ENCODE measurements at places on chromosomes 5 and 9.

DNA sequence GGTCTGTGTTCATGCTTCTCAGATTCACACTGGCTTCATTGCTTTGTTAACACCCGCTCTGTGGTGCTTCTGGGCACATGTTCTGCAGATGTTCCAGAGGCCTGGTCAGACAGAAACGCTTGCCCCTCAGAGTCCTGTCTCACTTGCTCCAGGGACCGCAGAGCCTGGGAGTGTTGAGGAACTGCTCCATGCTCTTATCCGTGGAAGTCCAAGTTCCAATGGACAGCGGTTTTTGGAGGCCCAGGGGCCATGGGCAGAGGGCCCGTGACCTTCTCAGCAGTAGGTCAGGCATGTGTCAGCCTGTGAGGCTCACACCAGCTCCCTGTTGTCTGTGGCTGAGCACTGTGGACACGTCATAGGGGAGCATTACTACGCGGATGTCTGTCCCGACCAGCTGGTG lies 364.7 kb upstream of the IRX1 start:
- no peak for DNase-seq

DNA sequence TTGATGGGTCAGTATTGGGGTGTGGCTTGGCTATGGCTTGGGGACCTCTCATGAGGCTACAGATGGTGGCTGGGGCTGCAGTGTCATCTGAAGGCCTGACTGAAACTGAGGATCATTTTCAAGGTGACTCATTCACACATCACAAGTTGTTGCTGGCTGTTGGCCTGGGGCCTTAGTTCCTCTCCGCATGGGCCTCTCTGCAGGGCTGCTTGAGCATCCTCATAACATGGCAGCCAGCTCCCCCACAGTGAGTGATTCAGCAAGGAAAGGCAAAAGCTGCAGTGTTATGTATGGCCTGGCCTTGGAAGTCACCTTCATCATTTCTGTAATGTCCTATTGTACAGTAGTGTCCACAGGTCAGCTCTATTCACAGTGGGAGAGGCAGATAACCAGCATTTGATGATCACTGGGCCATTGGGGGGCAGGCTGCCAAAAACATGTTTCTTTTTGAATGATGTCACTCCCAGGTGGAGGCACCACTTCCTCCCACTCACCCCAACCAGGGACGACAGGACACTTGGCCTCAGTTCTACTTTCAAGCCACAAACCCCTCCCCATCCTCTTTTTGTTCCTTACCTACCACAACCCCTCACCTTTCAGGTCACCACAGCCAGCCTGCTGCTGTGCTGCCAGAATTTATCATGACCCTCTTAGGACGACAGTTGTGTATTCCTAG lies 14.4 kb downstream of the FGD3 start:
- DNase-seq: no peak

- DNase-seq: no peak
These were observed 127.5 kb upstream of the POU5F2 start for GRCh38 chr5:93868851-93869250.

GRCh38 chr5:55188656-55189540 lies 15.9 kb upstream of the CDC20B start:
- DNase-seq: no peak

- DNase-seq: no peak
These were observed 21.1 kb downstream of the ERCC6L2 start for GRCh38 chr9:95896580-95896979.

GRCh38 chr5:128082551-128083032 lies 974 bp upstream of the SLC12A2 start:
- DNase-seq: no peak

GRCh38 chr9:111063332-111063731 lies 25.1 kb upstream of the LPAR1 start:
- no peak for DNase-seq

DNA sequence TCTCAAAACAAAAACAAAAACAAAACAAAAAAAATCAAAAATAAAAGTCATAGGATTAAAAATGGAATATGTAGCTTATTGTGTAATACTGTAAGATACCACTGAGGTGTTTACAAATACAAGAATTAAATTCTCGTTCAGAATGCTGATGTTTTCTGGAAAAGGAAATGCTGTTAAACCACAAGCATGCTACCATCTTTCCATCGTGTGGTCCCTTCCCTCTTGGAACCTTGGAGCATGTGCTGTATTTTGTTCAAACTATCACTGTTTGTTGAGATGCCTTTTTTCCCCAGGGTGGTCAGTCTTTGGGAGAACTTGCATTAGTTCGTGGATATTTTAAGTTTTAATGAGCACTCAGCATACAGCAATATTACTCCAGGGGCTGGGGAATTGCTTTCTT lies 39.7 kb downstream of the SUB1 start:
- DNase-seq: no peak

GRCh38 chr9:122372856-122373845 lies 2.3 kb downstream of the PTGS1 start:
- DNase-seq: no peak

DNA sequence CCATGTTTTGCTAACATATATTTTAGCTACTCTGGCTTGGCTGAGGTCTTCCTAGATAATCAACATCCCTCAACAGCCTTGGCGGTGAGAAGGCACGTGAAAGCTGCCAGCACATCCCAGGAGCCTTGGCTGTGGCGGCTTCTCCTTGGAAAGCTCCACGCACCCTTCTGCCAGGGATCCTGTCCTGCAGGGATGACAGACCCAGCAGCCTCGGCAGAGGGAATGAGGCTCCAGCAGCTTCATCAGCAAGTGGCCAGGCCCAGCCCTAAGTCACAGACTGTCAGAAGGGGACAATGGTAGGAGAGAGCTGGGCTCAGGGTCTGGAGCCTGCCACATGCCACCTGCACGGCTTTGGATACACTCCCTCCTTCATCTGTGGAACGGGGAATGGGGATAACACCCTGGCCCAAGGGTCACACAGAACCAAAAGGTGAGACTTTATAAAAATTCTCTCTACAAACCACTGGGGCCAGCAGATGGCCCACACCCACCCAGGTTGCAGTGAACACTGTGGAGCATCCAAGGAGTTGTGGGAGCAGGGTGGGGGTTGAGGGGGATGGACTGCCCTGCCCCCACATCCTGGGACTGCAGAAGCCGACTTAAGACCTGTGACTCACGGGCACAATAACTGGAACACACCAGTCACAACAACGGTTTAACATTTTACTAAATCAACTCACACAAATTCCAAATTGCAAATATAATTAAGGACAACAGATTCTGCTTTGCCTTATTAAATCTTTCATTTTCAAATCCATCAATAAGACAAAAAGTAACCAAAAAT lies 65.1 kb downstream of the MACROH2A1 start:
- no peak for DNase-seq

GRCh38 chr5:103033696-103034095 lies 86.2 kb downstream of the GIN1 start:
- DNase-seq: no peak

- no peak for DNase-seq
These were observed 28.6 kb upstream of the IL7R start for GRCh38 chr5:35828082-35828598.

GRCh38 chr5:141149812-141150211 lies at the start of gene PCDHB6:
Gene PCDHB6 (plus strand): TSS chr5:141150057. CDS start chr5:141150258, 201 bp downstream.
- no peak for DNase-seq

- DNase-seq: no peak
These were observed 203.9 kb downstream of the RAB3C start for GRCh38 chr5:58786711-58787303.

DNA sequence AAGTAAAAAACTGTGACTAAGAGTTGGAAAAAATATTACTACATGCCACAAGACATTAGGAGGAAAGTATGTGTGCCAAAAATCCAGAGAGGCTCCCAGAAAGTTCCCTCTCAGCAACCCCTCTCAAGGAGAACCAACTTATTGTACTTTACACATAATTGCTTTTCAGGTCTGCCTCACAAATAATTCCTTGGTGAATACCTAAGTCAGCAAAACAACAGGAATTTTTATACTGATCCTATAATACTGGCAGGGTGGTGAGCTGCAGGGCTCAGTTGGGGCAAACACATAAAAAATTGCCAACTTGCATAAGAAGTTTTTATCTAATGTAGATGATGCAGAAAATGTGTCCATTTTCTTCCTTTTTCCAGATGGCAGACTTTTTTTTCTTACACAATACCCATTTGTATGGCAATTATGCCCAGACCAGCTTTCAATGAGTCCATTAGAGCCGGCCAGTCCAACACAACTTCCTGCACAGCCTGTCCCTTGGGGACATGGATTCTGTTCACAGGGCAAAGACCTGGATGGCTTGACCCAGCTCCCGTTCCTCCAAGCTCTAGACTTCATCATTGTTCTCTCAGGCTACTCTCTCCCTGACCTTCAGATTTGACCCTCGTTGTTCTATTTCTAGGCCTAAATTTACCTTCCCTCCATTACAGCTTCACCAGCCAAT lies 31.3 kb downstream of the MARCHF3 start:
- no peak for DNase-seq

DNA sequence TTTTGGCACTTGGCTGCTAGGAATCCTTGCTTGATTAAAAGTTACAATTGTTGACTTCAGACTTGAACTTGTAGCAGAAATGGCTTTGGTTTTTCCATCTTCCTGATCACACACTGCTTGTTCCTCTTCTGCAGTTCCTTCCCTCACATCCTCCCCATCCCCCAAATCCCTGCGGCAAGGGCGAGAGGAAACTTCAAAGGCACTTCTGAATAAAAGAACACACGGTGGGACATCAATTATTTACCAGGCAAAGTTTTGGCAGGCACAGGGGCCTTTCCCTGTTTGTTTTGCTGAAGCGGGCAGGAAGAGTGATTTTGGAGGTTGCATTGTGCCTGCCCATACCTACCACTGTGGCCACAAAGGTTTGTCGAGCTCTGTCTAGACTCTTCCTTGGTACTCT lies 260.9 kb downstream of the KIF4B start:
- DNase-seq: no peak

- no peak for DNase-seq
These were observed 68.1 kb downstream of the RNF38 start for GRCh38 chr9:36332006-36332405.

GRCh38 chr5:13625616-13626198 lies 318.8 kb downstream of the DNAH5 start:
- no peak for DNase-seq

GRCh38 chr5:119862619-119863018 lies 233.3 kb downstream of the FAM170A start:
- no peak for DNase-seq

DNA sequence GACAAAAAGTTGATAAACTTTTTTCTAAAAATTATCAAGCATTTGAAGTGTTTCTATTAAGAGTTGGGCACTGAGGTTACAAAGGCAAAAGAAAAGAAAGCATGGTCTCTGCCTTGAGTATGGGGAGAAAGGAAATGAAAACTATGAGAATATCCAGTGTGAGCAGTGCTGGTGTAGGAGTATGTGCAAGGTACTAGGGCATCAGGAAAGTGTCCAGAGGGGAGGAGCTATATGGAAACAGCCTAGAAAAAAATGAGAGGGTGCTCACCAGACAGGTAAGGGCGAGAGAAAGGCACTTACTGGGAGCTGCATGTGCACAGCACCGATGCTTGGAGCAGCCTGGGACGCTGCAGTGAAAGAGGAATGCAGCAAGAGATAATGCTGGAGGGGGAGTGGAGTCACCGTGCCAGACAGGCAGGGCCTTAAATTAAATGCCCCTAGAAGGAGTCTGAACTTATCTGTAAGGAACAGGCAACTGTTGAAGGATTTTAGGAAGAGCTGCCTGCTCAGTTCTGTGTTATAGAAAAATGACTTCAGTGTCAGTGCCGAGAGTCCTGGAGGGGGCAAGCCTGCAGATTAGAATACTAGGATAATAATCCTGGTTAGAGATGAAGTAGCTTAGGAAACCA lies 14.0 kb downstream of the MCC start:
- no peak for DNase-seq

DNA sequence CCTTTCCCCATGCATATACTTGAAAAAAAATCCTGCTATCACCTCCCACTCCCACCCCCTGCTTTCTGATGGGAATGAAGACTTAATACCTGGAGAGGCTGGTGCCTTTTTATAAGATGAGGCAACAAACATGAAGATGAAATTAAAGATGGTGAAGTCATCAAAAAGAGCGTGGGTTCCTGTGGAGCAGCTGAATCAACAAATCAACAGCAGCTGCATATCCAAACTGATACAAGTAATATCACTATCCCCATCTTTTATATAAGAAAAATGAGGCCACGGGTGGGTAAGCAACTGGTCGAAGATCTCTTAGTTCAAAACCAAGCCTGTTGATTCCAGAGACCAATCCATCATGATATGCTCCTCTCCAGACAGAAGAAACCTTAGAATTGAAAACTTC lies 268.5 kb downstream of the ENC1 start:
- DNase-seq: no peak

DNA sequence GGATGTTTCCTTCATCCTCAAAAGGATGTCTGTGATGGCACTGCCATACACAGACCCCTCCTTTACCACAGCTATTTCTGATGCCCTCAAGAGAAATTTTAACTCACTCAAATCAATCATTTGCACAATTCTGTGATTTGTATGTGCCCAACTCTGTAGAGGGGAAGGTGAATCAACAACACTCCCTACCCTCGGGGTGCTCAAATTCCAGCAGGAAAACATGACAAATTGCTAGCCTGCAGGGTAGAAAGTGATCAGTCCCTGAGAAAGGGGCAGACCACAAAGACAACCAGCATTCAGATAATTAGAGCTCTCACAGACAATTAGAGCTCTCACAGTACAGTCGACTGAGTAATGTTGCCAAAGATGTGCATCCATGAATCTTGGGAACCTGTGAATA lies 45.3 kb upstream of the FOXE1 start:
- no peak for DNase-seq

DNA sequence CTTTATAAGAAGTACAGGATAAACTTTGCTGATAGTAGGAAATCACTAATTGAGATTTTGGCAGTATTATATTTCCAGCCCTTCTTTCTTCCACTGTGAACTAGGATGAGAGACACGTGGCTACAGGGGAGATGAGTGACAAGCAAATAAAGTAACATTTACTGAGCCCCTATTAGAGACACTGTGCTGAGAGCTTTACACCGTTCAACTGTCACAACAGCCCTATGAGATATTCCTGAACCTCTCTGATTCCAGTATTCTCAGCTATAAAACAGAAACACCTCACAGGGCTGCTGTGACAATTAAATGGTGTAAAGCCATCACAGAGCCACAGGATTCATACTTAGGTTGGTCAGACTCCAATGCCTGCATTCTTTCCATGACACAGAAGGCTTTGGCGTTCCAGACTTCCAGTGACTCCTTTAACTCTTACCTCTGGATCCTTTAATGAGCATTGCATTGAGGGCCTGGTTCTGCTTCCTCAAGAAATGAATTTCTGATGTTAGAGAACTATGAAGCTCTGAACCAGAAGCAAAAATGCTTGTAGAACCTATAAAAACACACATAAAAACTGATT lies 169.0 kb downstream of the CDK5RAP2 start:
- no peak for DNase-seq

- no peak for DNase-seq
These were observed 16.1 kb downstream of the C9orf50 start for GRCh38 chr9:129604766-129605163.
